ENCODE measurements at places on chromosomes 4 and X. TPM values are rescaled to one million over a fixed set of nuclear protein-coding genes. Genes with fewer than 3 reads are reported as not detected.

CT45A5 gene
- total RNA-seq, result not detected

TRAPPC11 gene
- total RNA-seq, result 51.2 TPM

DKK2 gene
- 0.66 TPM for total RNA-seq

DUSP21 gene
- total RNA-seq, result not detected

GPC4 gene
- total RNA-seq, result 1.1 TPM

TXK gene
- 0.56 TPM for total RNA-seq

ATP2B3 gene
- total RNA-seq, result not detected

TGIF2LX gene
- total RNA-seq, result not detected

KIT gene
- total RNA-seq, result 1.3 TPM

PPEF1 gene
- total RNA-seq, result under 0.01 TPM

PAGE2 gene
- not detected for total RNA-seq

ZNF674 gene
- total RNA-seq, result 4.0 TPM

CXCL10 gene
- total RNA-seq, result not detected

MTNR1A gene
- total RNA-seq, result not detected

GLRA3 gene
- 0.13 TPM for total RNA-seq

MGARP gene
- 52.5 TPM for total RNA-seq

ACOT9 gene
- 51.1 TPM for total RNA-seq

RNF128 gene
- 1.1 TPM for total RNA-seq

FAM47A gene
- not detected for total RNA-seq

GJB1 gene
- not detected for total RNA-seq

DOCK11 gene
- 13.1 TPM for total RNA-seq

FAM149A gene
- 13.9 TPM for total RNA-seq

ANKRD50 gene
- 42.7 TPM for total RNA-seq

ASB9 gene
- total RNA-seq, result 1.6 TPM

DMRTC1 gene
- not detected for total RNA-seq

TMEM164 gene
- total RNA-seq, result 6.7 TPM

NHS gene
- total RNA-seq, result 7.5 TPM

SLC6A14 gene
- total RNA-seq, result not detected

HPSE gene
- 0.62 TPM for total RNA-seq

F8A1 gene
- total RNA-seq, result 2.0 TPM

RADX gene
- 0.92 TPM for total RNA-seq

FGF5 gene
- total RNA-seq, result 18.8 TPM

HOPX gene
- 0.68 TPM for total RNA-seq

STK26 gene
- 0.75 TPM for total RNA-seq

CT45A10 gene
- not detected for total RNA-seq

TMEM156 gene
- total RNA-seq, result 0.37 TPM

LIMCH1 gene
- 58.1 TPM for total RNA-seq

IL1RAPL1 gene
- total RNA-seq, result 1.8 TPM

TEX13C gene
- total RNA-seq, result not detected

CT83 gene
- not detected for total RNA-seq

CTAG1A gene
- not detected for total RNA-seq

CYBB gene
- not detected for total RNA-seq
